ENCODE measurements at places on chromosomes 7 and 10.

DNA sequence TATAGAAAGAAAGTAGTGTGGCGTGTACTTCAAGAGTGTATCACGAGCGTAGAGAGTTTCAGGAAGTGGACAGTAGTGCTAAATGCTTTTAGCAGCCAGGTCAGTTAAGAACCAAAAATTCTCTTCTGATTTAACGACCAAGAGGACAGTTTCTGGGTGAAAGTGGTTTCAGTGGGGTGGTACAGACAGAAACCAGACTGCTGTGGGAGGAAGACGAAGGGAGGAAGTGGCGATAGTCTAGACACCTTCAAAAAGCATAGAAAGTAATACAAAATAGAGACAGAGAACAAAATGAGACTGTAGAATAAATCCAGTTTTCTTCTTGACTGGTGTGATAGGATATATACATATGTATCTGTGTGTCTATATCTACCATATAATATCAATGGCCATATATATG lies 93.5 kb downstream of the MBL2 start:
- no peak for DNase-seq

- DNase-seq = no peak
These were observed 3.9 kb downstream of the LSMEM1 start for GRCh38 chr7:112484671-112485167.

- DNase-seq = no peak
These were observed 24.1 kb upstream of the PNLIP start for GRCh38 chr10:116521424-116522290.

DNA sequence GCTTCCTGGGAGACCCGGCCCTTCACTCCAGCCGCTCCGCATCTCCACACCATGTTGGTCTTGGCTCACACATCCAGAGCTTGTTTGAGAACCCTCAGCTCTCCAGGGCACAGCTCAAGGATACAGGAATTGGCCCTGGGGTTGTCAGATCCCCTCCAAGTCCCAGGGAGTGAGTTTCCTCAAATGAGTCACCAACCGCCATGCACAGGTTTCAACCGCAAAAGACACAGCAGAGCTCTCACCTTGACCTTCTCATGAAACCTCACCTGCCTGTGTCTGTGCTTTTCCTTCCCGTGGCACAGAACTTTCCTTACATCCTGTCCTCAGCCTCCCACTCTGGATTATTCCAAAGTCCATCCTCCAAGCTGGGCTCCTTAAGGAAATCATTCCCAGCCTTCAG lies 20.6 kb downstream of the AZGP1 start:
- DNase-seq = no peak

DNA sequence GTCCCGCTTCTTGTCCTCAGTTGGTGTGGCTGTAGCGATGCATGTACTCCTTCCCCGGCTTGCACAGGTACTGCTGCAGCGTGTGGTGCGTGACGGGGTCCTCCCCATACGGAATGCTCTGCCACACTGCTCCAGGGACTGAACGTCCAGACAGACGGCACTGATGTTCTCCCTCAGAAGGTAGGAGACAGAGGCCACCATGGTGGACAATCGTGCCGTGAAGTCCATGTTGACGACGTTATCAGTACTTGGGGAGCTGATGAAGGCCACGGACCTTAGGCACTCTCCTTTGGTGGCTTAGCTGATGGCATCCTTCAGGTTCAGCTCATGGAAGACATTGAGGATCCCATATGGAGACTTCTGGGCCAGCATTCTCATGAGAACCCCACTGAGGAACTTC lies 37.4 kb downstream of the AGAP6 start:
- DNase-seq = no peak

DNA sequence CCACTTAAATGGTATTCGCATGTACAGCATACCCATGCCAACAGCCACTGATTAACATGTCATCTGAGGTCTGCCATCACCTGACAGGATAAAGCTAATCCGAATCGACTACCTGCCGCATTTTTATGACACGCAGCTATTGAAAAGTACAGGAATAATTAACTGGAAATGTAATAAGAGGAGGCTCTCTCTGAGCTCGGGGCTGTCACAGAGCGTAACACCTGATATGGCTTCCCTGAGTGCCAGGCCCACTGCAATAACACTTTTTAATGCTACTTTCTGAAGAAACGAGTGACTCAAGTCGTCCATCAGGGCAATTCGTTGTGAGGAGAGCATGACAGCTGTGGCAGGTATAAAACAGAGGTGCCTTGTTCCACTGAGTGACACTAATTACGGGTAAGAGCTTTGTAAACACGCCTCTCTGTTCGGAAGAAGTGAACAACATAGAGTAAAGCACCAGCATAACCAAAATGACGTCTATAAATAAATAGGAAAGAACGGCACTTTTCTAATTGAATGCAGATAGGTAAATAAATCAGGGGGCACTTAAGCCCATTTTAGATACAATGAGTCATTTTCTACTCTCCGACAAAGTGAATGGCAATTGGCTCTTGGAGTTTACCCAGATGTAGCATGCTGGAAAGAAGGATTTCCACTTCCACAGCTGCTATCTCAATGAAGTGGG lies 56.5 kb upstream of the CREB5 start:
- DNase-seq = no peak

DNA sequence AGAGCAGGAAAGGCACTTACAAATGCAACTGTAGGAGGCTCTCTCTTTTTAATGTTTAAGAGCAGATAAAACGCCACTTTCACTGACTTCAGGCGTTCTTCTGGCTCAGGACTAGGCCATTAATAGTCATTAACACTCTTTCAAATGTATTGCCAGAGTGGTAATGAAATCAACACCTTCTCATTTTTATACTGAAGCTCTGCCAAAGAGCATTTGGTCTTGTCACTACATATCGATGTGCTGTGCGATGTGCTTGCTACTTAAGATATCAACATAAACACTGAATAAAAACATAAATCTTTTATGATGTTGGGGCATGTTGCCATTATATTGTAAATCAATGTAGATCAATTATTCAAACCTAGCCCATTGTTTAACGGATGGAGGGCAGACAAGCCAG lies 634.7 kb downstream of the ARL4A start:
- no peak for DNase-seq

DNA sequence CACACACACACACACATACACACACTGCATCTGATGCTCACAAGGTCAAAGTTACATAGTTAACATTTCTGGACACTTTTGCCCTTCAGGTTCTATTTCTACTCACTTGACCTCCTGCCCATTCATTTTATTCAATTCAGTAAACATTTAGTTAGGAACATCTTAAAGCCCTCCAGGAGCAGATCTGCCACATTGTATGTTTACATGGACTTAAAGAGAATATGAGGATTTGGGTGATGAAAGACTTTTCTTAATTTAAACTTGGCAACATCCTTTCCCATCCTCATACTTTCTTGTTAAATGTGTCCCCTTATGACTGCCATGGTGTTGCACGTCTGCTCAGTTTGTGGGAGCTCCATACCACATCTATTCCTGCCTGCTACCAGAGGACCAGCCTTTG lies 322.8 kb upstream of the BMPER start:
- no peak for DNase-seq

DNA sequence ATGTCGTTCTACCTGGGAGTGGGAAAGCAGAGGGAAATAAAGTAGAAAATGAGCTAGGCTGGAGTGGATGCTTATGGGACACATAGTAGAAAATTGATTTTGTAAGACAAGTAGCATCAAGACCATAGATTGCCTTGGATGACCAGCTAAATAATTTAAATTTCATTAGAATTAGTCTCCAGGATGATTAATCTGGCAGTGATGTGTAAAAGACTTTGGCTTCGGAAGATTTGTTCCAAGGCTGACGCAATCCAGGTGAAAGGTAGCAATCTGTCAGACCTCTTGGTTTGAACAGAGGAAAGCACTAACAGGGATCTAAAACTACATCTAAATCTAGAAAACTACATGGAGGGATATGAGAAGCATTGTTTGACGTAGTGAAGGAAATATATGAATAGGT lies 236.5 kb downstream of the ARL4A start:
- DNase-seq = no peak

- DNase-seq = no peak
These were observed 111.5 kb upstream of the IFRD1 start for GRCh38 chr7:112338786-112339185.

DNA sequence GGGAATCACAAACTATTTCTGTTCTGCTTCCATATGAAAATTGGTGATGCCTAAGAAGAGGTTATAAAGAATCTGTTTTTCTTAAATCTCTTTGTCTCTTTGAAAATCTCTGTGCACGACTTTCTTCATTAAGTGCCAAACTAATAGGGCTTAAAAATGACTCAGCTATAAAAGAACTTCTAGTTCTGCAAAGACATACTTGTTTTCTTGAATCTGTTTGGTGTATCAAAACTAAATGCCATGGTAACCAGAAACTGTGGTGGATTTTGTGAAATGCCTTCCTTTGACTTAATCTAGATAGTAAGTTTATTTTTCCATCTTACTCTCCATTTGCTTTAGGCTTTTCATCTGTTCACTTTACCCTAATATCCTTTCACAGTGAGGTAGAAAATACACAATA lies 417.8 kb downstream of the PARD3 start:
- DNase-seq = no peak

DNA sequence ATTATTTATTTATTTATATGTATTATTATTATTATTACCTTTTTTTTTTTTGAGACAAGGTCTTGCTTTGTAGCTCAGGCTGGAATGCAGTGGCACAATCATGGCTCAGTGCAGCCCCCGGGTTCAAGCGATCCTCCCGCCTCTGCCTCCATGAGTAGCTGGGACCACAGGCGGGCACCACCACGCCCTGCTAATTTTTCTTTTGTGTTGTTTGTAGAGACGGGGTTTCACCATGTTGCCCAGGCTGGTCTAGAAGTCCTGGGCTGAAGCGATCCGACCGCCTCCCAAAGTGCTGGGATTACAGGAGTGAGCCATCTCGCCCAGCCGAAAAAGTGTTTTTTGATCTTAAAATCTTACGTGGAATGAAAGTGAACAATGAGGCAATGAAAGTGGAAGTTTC lies 79.4 kb upstream of the C1GALT1 start:
- DNase-seq = no peak

DNA sequence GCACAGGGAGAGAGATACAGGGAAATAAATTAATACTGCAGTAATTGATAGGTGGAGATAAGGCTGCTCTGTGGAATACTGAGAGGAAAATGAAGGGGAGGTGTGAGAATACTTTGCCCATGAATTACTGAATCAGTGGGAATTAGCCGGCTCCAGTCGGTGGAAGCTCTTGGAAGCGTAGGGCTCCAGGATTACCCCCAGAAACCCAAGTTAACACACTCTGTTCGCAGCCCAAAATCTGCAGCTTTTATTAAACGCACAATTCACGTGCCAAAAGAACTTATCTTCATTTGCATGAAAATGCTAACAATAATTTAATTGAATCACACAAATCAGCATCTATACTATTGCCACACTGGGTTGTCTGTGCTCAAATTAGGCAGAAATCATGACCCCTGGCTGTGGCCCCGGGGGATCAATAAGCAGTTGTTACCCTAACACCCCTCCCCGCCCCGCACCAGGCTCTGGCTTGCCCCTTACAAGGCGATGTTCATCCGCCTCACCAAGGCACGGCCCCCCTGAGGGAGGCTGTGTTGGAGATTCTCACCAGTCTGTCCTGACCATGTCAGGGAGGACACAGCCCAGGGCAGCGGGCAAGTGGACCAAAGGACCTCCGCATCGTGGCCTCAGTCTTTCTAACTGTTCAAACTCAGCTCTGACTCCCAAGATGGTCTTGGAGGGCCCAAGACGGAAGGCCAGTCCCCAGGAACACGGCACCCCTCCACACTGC lies 48.4 kb upstream of the MGMT start:
- no peak for DNase-seq

- no peak for DNase-seq
These were observed 389.1 kb downstream of the XPNPEP1 start for GRCh38 chr10:109534193-109534592.

GRCh38 chr10:46250481-46250880 lies 36.3 kb upstream of the ANTXRL start:
- no peak for DNase-seq

DNA sequence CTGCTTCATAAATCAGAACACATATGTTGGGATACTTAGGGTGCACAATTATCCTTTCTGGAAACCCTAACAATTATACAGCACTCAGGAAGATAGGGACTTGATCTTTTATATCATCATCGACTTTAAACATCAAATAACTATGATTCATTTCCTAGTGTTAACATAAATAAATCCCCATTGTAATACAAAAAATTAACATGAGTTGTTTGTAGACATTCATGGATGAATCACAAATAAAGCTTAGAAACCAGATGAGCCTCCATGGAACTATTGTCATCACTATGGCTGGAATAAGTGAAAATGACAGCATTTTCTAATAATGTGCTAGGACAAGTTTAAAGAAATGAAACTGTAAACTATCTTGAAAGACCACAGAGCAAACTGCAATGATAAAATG lies 821.7 kb downstream of the GATA3 start:
- no peak for DNase-seq

- DNase-seq = no peak
These were observed 7.9 kb downstream of the ENTPD7 start for GRCh38 chr10:99667108-99667751.

- no peak for DNase-seq
These were observed 323.1 kb upstream of the GALNT17 start for GRCh38 chr7:70808876-70809275.

GRCh38 chr7:24343614-24344013 lies 59.6 kb downstream of the NPY start:
- DNase-seq = no peak

DNA sequence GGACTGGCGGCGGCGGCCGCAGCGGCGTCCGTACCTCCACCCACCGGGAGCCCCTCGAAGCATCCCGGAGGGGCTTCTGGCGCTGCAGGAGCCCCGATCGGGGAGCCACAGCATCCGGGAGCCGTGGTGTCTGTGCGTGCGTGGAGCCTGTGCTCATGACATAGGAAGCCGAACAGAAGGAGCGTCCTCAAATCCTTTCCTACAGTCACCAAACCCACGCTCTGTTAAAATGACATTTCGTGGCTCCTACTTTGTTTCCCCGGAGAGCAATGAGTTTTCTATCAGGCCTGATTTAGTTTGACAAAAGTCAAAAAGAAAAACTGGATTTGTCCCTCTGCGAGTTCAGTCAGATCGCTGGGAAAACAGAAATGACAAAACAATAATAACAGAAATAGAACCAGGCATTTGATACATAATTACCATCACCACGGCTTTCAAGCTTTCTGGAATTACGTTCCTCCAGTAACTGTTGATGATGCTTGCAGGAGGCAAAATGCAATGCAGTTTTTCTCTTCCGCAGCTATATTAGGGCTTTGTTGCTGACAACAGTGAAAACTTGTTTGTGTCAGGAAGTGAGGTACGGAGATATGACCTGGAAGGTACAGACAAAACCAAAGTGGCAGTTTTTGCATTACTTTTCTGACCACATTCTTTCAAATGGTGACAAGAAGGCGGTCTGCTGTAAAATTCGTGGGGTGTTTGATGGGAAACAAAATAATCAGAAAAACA lies 219.3 kb upstream of the MKLN1 start:
- DNase-seq = no peak

- no peak for DNase-seq
These were observed 32.3 kb downstream of the CALD1 start for GRCh38 chr7:134811765-134812164.

GRCh38 chr10:119365773-119366599 lies 158.6 kb downstream of the GRK5 start:
- no peak for DNase-seq

All from stimulated activated CD8-positive, alpha-beta memory T cell treated with anti-CD3 and anti-CD28 coated beads, Interleukin-2, amount 100 ng/mL, for 1 hour (primary cell).